Activated CD8-positive, alpha-beta memory T cell treated with anti-CD3 and anti-CD28 coated beads for 48 hours (primary cell): ENCODE measurements at places on chromosomes 13 and 19.

DNA sequence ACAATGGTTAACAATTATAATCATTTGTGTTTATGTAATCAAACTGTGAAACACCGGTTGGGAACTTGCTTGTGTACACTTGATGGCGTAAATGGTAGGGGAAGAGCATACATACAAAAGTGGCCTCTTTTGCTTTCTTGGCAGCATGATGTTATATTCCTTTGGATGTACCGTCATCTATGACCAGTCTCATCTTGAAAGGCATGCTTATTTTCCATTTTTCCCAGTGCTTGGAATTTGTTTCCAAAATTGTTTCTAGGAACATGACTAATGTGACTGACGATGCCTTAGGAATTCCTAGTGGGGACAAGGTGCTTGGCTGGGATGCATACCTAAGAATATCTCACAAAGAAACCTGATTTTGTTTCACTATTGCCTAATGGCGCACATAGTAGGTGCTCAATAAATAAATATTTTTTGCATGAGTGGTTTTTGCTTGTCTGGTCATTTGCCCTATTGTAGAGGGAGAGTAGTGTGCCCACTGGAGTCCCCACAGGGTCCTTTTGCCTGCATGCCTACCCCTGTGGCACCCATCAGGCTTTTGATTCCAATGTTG lies 45.5 kb downstream of the SAE1 start:
- DNase-seq: no peak

- no peak for DNase-seq
Observed at GRCh38 chr13:38590796-38591507, 95.9 kb upstream of the FREM2 start.

DNA sequence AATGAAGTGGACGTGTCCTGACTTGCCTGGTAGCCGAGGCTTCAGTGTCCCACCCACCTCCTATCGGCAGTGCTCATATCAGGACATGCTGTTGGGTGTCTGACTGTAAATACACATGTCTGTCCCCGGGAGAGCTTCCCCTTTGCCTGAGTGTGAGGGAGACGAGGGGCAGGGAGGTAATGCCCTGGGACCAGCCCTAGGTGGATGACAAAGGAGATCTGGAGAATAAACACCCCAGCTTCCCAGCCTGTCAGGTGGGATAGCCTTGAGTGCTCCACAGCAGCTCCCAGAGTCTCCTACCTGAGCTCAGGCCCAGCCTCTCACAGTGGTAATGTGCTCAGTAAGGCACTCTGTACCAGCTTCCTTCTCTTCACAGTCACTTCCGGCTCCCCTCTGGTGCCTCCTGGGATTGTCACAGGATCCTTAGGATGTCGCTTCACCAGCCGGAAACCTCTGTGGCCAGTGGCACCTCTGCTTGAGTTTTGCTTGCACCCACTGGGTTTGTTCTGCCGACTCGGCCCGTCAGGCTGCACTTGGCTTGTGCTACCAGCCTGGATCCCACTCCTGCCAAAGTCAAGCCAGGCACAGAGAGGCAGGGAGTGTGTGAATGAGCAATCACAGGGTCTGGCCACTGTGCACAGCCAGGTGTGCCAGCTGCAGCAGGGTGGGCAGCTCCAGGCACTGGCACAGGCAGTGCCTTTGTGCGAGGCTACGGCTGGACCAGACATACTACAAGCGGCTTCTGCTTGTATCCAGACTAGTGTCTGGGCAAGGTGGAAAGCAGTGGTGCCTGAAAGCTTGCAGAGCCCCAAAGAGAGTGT lies 54.4 kb upstream of the RGCC start:
- DNase-seq: no peak

GRCh38 chr19:42332059-42332458 lies 6.6 kb downstream of the MEGF8 start:
- DNase-seq: no peak
